RWPE1 (cell line): ENCODE measurements at places on chromosomes 16 and 17.
A peak's percentile ranks its signal among the peaks of the same experiment; 100 is the strongest.

GRCh38 chr17:59315866-59316265 is 15.6 kb upstream of the YPEL2 start:
- no peak for DNase-seq

GRCh38 chr17:46841561-46842379 is 9.6 kb upstream of the WNT9B start:
- no peak for DNase-seq

- no peak for DNase-seq
Measured at GRCh38 chr16:83143788-83144187, 517.0 kb downstream of the CDH13 start.

- DNase-seq, result no peak
Measured at GRCh38 chr17:17096438-17097178, 54.4 kb downstream of the MPRIP start.

GRCh38 chr16:86959091-86959651 is 358.0 kb downstream of the C16orf95 start:
- DNase-seq, result no peak

DNA sequence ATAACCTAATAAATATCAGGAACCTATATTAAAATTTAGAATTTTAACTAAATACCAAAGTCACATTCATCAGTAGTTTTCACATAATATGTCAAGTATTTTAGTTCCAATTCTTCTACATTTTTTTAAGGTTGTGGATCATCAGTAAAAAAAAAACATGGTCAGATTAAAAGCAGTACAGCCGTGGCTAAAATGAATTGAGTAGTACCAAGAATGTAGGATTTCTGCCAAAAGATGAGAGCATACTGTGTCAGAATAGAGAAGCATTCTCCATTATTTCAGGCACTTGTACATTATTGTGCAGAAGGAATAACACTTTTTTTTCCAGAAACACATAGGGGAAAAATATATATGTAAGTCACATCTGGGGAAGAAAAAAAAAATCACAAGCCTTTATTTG is 1176.1 kb downstream of the CDH11 start:
- DNase-seq, result no peak

GRCh38 chr17:49452661-49453060 is 38.0 kb upstream of the PHB1 start:
- no peak for DNase-seq

DNA sequence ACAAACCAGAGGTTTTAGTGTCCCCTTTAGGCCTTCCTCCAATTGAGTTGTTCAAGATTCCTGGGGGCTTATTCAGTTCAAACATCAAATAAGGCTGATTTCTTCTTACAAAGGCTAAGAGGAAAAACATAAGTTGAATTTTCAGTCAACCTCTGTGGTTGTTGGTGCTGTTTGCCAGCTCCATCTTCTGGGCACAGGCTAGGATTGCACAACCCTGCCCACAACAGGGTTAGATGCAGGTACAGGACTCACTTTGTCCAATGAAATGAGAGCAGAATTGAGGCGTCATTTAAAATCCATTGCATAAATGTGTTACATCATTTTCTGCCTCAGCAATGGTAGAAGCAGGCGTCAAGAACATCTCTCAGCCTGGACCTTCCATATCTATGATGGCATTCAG is 173.3 kb downstream of the PMP22 start:
- peak; percentile 21 for DNase-seq

GRCh38 chr17:8072729-8073461 is 14.6 kb downstream of the ALOX12B start:
- DNase-seq, result no peak

DNA sequence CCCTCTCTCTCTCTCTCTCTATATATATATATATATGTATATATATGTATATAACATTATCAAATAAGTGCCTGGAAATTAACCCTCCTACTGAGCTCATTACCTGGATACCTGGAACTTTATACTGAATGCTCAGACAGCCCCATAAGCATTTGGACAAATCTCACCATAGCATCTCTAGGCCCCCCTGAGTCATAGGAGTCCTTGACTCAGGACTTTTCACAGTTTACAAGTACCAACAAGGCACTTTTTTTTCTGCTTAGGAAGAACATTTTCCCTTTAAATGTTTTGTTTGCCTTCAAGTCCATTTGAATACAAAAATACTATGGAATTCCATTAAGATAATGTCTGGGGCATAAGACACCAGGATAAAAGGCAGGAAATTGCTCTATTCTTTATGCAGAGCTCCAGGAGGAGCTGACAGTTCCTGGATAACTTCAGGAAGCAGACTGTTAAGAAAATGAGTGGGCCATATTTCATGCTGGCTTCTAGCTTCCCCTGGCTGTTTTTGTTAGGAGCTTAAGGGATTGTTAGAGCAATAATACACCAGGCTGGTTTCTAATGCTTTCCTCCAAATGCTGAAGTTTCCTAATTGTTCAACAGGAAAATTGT is 171.7 kb upstream of the ASIC2 start:
- DNase-seq, result no peak

DNA sequence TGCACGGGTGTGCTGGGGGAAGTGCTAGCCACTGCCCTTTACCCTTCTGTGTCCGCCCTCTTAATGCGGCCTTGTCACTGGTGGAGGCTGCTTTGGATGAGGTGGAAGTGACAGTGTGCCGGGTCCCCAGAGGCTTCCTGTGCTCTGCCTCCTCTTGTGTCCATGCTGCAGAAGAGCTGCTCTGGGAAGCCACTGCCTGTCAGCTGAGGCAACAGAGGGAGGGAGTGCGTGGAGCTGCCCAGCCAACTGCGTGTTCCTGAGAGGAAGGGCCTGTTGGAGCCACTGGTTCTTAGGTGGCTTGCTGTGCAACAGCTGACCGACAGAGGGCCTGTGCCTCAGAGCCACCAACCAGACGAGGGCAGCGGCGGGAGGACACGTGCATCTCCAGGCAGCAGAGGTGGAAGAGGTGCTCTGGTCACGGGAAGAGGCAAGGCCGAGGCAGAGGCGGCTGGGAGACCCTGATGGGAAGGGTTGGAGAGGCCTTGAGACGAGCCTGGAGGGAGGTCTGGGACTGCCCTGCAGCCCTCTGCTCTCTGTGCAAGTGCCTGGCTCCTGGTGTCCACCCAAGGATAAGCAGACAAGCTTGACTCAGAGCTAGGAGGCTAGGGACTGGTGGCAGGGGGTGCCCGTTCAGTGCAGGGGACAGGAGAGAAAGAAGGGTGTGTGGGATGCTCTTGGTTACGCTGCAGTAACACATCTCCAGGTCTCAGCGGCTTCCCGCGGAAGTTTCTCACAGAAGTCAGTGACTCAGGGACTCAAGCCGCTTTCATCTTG is 25.4 kb downstream of the B9D1 start:
- no peak for DNase-seq

GRCh38 chr17:32486701-32487472 is at the start of gene CDK5R1:
Gene CDK5R1, plus strand, starts transcription at chr17:32486993. Its CDS starts 628 bp downstream, at chr17:32487621.
- peak; percentile 59 for DNase-seq

DNA sequence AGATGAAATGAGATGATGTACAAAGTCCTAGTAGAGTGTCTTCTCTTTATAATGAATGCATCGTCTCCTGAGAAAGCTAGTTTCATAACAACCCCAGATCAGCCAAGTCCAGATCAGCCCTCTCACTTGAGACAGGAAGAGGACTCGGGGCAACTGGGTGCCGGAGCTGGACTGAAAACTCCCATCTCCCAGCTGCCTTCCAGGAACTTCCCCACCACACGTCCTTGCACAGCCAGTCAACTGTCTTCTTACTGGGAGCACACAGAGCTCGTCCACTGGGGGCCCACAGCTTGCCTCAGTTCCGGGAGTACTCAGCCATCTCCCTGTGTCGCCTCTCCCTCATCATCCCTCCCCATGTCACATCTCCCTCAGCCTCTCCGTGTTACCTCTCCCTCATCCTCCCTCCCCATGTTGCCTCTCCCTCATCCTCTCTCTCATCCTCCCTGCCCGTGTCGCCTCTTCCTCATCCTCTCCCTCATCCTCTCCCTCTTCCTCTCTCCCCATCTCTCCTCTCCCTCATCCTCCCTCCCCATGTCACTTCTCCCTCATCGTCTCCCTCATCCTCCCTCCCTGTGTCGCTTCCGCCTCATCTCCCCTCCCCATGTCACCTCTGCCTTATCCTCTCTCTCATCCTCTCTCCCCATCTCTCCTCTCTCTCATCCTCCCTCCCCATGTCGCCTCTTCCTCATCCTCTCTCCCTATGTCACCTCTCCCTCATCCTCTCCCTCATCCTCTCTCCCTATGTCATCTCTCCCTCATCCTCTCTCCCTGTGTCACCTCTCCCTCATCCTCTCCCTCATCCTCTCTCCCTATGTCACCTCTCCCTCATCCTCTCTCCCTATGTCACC is 22.4 kb upstream of the KCNH6 start:
- no peak for DNase-seq

- DNase-seq, result no peak
Measured at GRCh38 chr16:75203096-75203495, 3.9 kb downstream of the CTRB2 start.

GRCh38 chr16:19735074-19735867 is 17.2 kb downstream of the IQCK start:
- DNase-seq, result no peak

DNA sequence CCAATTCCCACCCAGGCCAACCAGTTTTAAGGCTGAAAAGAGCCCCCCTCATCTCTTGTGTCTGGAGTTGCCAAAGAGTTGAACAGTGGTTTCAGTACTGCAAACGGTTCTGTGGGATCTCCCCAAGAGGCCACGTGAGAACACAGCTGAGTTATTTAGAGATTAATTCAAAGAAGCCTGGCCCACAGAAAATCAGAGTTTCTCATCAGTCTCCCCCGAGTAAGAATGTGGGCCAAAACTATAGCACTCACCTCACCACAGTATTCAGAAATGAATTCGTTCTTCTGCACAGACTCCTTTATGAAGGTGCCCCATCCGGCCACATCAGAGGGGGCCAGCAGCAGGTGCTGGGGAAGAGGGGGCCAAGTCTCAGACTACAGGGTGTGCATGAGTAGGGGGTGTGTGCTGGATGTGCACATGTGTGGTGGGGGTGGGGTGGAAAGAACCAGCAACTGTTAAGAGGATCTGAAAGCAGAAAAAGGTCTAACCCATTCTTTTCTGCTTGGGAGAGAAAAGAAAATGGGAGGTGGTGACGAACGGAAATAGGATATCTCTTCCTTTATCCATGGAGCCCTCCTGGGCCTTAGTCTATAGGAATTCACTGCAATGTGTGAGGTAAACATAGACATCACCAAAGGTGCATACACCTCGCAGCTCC is 22.6 kb downstream of the CNTNAP1 start:
- no peak for DNase-seq

DNA sequence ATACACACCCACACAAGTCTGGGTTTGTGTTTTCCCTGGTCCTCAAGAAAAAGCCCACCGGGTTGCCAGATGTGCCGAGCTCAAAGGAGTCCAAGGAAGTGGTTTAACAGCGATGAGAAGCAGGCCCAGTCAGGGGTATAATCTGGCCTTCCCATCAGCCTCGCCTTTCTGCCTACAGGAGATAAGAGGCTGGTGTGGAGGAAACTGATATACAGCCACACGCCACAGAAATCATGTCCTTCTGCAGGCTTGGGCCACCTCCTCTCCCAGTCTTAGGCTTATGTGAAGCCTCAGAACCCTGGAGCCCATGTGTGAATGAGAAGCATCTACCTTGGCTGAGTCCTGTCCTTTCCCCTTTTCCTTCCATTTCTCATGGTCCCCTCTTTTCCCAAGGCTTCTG is 43.6 kb upstream of the MMP2 start:
- no peak for DNase-seq

GRCh38 chr17:55433029-55433628 is 11.5 kb upstream of the MMD start:
- DNase-seq, result peak; percentile 89

GRCh38 chr16:84726669-84727467 is 27.1 kb downstream of the USP10 start:
- no peak for DNase-seq

- peak; percentile 55 for DNase-seq
Measured at GRCh38 chr17:7932949-7933348, 943 bp downstream of the CNTROB start.

DNA sequence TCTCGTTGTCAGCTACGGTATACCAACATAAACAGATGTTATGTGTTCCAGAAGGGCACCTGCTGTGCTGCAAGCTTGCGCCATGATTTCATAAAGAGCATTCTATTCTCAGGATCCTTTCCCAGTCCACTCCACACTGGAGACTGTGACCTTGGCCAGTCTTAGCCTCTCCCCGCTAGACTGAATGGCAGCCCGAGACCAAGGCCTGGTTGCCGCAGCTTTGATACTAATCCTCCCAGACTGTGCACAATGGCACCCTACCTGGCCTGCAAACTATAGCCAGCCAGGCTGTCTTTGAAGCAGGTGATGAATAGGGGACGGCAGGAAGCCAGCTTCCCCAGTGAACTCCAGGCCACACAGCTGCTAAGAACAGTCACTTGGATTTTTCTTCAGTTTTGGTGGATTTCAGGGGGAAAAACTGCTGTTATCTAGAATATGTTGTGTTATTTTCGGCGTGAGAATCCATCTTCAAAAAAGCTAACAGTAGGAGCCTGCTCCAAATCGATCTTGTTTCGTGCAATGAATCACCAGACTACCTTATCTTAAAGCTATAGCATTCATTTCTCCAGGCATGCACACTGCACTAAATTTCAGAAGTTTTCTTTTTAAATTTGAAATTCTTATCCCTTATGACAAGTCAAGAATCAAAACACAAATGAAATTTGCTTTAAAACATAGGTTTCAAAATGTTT is 289.0 kb downstream of the CEP112 start:
- no peak for DNase-seq

- no peak for DNase-seq
Measured at GRCh38 chr17:78653382-78653781, 76.2 kb upstream of the DNAH17 start.

DNA sequence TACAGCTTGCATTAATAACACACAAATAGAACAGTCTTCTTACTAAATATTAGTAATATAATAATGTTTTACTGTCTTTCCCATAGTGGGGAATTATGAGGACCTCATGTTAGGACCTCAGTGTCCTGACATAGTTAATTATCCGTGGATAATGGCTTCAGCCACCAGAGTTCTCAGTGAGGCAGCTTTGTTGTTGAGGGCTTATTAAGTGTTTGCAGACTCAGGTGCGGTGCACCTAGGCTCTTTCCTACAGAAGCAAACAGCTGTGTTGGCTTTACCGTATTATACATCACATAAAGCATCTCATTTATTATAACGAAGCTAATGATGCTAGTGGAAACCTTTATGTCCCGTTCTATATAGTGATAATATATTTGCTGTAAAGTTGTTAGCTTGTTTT is 246.7 kb downstream of the FTO start:
- DNase-seq, result no peak

- peak; percentile 84 for DNase-seq
Measured at GRCh38 chr17:7989781-7990655, 12.4 kb upstream of the GUCY2D start.

- DNase-seq, result no peak
Measured at GRCh38 chr16:1489077-1489476, 333 bp upstream of the PTX4 start.

GRCh38 chr17:74842599-74843351 is 16.9 kb downstream of the GRIN2C start:
- peak; percentile 57 for DNase-seq

DNA sequence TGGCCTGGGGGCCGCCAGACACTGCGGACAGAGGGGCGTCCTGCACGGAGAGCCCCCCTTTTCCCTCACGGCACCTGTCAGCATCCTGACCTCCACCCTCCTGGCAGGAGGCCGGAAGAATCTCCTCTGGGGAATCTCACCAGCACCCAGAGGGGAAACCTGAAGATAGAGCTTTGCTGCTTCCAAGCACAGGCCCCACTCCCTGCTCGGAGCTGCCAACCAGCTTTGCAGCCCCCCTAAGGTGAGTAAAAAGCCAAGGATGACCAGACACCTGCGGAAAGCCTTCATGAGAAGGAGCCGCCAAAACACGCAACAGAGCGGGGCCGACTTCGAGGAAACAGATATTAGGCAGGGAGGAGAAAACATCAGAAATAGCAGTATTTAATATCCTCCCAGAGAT is 3.4 kb upstream of the RBFOX3 start:
- no peak for DNase-seq
